ENCODE measurements at places on chromosomes 1 and 21. TPM values are rescaled to one million over a fixed set of nuclear protein-coding genes. Genes with fewer than 3 reads are reported as not detected.

Gene GIPC2
- total RNA-seq = not detected

Gene TEX38
- total RNA-seq = not detected

Gene FAM20B
- 24.6 TPM for total RNA-seq

Gene NEGR1
- not detected for total RNA-seq

Gene TRMT1L
- 10.7 TPM for total RNA-seq

Gene GJA4
- not detected for total RNA-seq

Gene CD53
- not detected for total RNA-seq

Gene CA6
- total RNA-seq = not detected

Gene AIM2
- total RNA-seq = not detected

Gene PLPPR5
- total RNA-seq = not detected

Gene DENND2C
- 0.41 TPM for total RNA-seq

Gene PIK3R3
- 0.89 TPM for total RNA-seq

Gene LY9
- total RNA-seq = 0.09 TPM

Gene PRR9
- total RNA-seq = not detected

Gene SH2D1B
- total RNA-seq = 0.15 TPM

Gene CCDC27
- total RNA-seq = not detected

Gene CRNN
- total RNA-seq = not detected

Gene CBS
- total RNA-seq = 12.1 TPM

Gene SORT1
- 4.4 TPM for total RNA-seq

Gene OR2AK2
- total RNA-seq = not detected

Gene LRRC3
- total RNA-seq = 1.3 TPM

Gene USH2A
- total RNA-seq = not detected

Measured in A549 treated with DMSO at 1 μM for 4 hours (cell line).